ENCODE measurements at places on chromosomes 16 and 17.

DNA sequence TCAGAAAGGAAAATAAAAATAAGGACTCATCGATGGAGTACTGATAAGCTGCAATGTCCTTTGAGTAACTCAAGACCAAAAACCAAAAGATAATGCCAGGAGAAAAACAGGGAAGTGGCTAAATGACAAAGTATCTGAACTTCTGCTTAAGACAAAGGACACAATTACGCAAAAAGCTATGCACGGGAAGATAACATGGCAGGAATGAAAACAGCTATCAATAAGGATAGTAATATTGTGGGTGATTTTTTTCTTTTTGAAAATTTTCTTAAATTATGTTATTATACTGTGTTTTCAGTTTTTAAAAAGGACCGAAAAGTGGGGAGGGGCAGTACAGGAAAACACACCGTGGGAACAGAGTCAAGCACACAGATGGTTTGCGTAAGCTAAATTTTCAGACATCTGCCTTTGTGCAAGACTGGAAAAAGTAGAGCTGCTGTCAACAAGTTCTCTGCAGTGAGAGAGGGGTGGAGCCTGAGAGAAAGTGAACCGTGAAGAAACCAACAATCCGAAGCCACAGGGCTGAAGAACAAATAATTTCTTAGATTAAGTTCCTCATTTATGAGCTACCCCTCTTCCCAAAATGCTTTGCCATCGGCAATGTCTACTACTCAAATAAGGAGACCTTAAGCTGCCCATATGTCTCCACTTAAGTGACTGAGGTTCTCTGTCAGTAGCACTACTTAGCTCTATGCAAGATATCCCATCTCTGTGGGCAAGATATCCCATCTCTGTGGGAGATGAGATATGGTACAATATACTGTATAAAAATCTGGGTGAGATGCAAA is 99.9 kb upstream of the CORO6 start:
- no peak for DNase-seq

DNA sequence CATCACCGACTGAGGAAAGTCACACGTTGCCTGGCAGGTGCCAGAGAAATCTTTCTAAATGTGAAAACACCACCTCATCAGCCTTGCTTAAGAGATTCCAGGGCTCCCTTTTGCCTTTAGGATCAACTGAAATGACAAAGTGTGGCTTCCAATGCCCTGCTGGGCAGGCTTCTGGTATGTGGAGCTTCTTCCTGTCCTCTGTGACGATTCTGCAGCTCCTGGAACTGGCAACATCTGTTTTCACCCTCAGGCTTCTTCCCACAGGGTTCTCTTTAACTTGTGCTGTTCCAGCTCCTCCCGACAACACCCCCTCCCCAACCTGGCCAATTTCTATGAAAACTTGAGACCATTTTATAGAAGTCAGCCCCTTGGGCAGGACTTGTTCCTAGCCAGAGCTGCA is 4.8 kb upstream of the ZDHHC1 start:
- DNase-seq, result no peak

DNA sequence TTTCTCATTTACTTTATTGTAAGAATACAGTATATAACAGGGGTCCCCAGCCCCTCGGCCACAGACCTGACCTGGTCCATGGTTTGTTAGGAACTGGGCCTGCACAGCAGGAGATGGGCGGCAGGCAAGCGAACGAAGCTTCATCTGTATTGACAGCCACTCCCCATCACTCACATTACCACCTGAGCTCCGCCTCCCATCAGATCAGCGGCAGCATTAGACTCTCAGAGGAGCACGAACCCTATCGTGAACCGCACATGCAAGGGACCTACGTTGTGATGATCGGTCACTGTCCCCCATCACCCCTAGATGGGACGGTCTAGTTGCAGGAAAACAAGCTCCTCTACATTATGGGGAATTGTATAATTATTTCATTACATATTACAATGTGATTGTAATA is 410.6 kb downstream of the SLC39A11 start:
- no peak for DNase-seq

DNA sequence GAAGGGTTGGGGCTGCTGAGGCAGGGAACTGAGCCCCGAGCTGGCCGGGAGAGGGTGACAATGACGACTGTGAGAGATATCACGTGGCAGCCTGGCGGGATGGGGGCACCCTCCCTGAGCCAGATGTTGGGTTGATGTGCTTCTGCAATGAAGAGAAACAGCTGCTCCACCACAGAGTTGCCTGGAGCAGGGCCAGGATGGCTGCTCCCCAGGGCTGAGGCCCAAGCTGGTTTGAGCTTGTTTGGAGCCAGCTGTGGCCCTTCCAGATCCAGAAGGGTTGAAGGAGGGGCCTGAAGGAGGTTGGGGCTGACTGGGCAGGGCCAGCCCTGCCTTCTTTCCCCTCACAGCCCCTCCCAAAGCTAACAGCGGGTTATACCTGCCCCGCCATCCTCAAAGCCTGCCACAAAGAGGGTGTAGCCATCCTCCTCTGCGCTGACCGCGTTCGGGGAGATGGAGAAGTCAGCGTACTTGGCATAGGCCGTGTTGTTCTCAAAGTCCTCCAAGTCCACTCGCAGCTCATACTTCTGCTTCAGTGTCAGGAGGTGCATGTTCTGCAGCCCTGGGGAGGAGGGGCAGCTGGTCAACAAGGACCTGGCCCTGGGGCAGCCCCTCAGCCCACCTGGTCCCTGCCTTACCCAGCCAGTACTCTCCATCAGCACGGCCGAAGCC is 2.1 kb downstream of the MFAP4 start:
- no peak for DNase-seq

DNA sequence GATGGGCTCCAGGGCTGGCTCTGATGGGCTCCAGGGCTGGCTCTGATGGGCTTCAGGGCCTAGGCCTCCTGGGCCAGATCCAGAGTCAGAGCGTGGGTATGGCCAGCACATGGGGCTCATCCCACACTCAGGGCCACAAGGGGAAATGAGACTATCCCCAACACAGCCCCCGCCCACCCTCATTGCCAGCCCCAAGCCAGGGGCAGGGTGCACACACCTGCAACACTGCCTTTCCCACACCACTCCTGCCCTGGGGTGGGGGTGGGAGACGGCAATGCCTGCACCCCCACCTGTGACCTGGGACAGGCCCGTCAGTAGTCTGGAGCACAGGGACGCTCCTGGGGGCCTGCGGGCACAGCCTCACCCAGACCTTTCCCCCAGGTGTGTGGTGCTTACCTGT is 14.3 kb upstream of the ATP6V0C start:
- no peak for DNase-seq

DNA sequence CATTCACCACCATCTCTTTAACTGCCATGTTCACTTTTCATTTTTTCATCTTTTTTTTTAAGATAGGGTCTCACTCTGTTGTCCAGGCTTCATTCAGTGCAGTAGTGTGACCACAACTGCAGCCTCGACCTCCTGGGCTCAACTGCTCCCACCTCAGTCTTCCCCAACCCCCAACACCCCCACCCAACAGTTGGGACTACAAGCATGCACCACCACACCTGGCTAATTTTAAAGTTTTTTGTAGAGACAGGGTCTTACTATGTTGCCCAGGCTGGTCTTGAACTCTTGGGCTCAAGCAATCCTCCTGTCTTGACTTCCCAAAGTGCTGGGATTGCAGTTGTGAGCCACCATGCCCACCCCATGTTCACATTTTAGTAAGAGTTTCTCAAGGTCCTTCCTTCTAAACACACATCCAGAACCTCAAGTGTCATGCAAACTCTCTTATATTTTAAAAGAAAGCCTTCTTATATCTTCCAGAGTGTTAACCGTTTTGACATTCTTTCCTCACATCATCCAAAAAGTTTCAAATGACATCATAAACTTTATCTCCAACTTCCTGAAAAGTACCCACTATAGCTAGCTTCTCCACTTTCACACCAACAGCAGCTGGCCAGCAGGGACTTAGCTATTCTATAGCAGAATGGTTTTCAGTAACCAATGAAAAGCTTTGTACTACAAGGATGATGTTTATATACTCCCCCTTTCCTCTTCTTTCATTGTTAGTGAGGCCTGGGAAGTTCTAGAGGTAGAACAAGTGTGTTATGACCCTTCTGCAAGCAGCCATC is 49.3 kb downstream of the TRAF4 start:
- DNase-seq, result no peak

GRCh38 chr17:77942112-77942988 is 16.2 kb upstream of the TNRC6C start:
- DNase-seq, result no peak

DNA sequence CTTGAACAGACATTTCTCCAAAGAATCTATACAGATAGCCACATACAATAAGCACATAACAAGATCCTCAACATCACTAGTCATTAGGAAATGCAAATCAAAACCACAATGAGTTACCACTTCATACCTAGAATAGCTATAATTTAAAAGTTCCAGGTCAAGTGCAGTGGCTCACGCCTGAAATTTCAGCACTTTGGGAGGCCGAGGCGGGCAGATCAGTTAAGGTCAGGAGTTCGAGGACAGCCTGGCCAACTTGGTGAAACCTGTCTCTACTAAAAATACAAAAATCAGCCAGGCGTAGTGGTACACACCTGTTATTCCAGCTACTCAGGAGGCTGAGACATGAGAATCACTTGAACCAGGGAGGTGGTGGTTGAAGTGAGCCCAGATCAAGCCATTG is 19.9 kb downstream of the RANBP10 start:
- DNase-seq, result no peak

- DNase-seq, result no peak
Measured at GRCh38 chr16:87348616-87349157, 31.5 kb upstream of the C16orf95 start.

DNA sequence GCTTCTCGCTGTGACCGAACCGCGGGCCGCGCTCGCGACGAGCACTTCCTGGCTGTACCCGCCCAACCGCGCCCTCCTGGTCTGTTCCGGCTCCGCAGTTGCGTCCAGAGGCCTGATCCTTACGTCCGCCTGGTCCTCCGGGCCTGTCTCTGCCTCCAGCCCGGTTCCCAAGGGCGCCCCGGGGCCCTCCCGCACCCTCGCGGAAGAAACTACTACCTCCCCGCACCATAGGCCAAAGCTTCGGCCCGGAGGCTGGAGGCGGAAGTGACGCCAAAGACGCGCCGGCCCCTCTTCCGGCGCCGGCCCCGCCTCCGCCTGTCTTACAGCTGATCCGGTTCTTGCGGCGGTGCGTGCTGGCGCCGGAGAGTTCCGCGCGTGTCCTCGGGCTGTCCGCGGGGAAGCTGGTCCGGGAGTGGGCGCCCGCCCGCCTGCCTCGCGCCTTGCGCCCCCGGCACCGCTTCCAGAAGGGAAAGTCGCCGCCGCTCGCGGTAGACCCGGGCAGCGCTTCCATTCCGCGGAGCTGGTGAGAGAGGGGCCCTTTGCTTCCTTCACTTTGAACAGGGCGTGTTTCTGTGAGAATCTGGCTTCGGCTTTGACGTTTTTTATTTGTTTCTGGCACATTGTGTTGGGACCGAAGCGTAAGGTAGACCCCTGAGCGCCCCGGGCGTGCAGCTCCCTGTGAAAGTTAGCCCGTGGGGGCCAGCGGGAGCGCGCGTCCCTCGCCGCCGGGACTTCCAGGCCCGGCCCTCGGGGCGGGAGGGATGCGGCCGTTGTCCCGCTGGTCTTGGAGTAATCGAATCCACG is at the start of gene ZNF778:
Gene ZNF778, plus strand, starts transcription at position 316 of the 804 bp plus-strand sequence. CDS start 3,425 bp downstream, outside the sequence.
- DNase-seq, result peak; percentile 73

DNA sequence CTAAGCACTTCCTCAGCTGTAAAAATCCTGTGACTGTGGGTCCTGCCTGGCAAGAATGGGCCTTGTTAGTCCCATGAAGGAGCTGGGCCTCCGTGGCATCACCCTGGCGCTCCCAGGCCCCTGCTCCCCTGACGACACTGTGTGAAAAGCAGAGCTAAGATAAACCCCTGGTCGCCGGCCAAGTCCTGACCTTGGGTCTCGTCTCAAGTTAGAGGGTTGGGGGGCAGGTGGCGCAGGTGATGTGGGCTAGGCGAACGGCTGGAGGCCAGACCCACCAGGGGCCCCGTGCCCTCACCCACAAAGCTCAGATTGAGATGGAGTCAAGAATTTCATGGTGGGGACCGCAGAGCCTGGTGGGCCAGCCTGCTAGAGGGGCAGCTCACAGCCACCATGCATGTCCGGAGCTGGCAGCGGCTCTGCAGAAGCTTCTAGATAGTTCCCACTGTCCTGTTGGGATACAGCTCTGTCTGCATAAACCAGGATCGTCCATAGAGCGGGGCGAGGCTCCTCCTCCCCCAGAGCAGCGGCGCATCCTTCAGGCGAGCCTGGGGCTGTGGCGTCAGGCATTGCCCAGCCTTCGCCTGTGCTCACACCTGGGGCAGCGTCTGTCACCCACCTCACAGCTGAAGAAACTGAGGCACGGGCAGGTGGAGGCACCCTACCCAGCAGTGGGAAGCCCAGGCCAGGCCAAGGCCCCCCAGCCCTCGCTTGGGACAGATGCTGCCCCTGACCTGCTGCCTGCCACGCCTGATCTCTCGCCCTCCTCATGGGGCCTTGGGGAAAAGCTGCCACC is 12.0 kb downstream of the CYBC1 start:
- no peak for DNase-seq

GRCh38 chr16:89565506-89566372 is 5.3 kb downstream of the RPL13 start:
- DNase-seq, result peak; percentile 41

DNA sequence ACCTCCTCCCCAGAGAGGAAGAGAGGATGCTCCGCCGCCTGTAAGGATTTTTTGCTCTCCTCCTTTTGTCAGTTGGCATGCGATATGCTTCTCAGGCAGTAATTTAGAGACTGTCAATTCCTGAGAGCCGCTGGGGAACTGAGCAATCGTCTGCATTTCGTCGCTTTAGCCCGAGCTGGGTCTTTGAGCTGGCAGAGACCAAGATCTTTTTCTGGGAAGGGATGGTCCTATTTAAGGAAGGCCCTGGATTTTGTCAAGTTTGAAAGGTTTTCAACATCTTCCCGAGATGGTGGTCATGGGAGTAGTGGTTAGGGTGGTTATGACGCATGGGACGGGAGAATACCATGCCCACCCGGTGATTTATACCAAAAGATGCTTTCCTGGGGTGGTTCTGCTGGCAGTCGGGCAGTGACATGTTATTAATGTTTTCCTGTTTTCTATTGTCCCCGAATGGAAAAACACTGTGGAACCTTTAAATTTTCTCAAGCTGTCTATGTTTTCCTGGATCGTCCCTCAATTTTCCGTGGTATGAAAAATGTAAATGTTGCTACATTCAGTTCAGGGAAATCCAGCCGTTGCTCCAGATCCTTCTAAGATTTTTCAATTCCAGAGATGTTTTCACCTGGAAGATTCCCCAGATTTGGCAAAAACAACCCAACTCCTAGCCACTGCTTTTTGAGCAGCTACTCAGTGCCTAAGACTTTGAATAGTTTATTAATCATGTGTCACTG is 586.4 kb downstream of the MAF start:
- no peak for DNase-seq

- no peak for DNase-seq
Measured at GRCh38 chr16:17541324-17541723, 70.6 kb upstream of the XYLT1 start.

DNA sequence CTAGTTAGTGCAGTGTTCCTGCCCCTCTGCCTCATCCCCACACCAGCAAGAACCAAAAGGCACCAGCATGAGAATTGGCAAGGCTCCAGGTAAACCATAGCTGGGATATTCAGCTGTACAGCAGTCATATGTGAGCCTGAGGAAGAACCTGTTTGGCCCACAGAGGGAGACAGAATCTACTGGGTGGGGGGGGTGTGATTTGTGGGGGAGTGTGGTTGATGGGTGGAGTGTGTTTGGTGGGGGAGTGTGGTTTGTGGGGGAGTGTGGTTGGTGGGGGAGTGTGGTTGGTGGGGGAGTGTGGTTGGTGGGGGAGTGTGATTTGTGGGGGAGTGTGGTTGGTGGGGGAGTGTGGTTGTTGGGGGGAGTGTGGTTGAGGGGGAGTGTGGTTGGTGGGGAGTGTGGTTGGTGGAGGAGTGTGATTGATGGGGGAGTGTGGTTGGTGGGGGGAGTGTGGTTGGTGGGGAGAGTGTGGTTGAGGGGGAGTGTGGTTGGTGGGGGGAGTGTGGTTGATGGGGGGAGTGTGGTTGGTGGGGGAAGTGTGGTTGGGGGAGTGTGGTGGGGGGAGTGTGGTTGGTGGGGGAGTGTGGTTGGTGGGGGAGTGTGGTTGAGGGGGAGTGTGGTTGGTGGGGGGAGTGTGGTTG is 19.5 kb downstream of the MINK1 start:
- no peak for DNase-seq
